ENCODE measurements at places on chromosomes 7 and 10.

DNA sequence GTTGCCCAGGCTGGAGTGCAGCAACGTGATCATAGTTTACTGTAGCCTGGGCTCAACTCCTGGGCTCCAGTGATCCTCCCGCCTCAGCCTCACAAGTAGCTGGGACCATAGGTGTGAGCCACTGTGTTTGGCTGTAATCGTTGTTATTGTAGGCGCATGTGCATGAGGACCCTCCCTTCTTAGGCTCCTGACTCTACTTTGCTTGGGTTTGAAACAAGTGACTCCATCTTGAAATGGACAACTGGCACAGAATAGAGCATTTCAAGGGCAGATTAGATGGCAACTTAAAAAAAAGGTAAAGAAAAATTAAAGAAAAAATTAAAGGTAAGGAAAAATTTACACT, 15.4 kb upstream of the GIMAP8 start:
- DNase-seq: no peak

GRCh38 chr10:7520507-7521485, 110.0 kb upstream of the SFMBT2 start:
- DNase-seq: no peak

DNA sequence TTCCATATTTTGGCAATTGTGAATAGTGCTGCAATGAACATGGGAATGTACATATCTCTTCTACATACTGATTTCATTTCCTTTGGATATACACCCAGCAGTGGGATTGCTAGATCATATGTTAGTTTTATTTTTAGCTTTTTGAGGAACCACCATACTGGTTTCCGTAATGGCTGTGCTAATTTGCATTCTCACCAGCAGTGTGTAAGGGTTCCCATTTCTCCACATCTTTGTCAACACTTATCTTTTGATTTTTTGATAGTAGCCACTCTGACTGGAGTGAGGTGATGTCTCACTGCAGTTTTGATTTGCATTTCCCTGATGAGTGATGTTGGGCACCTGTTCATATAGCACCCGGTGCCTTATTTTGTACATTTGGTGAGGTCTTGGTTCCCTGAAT, 519.6 kb downstream of the REEP3 start:
- DNase-seq: no peak

DNA sequence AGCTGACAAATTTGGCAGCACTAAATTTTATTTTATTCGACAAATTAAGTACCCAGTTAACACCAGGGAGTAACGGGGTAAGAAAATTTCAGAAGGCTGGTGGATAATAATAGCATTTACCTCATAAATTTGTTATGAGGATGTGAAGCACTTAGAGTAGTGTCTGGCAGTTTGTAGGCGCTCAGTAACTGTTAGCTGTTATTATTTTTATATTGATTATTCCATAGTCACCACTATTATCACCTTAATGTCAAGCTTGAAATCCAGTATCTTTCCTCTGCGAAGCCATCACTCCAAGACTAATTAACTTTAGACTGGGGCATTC, 563 bp upstream of the COA1 start:
- no peak for DNase-seq

DNA sequence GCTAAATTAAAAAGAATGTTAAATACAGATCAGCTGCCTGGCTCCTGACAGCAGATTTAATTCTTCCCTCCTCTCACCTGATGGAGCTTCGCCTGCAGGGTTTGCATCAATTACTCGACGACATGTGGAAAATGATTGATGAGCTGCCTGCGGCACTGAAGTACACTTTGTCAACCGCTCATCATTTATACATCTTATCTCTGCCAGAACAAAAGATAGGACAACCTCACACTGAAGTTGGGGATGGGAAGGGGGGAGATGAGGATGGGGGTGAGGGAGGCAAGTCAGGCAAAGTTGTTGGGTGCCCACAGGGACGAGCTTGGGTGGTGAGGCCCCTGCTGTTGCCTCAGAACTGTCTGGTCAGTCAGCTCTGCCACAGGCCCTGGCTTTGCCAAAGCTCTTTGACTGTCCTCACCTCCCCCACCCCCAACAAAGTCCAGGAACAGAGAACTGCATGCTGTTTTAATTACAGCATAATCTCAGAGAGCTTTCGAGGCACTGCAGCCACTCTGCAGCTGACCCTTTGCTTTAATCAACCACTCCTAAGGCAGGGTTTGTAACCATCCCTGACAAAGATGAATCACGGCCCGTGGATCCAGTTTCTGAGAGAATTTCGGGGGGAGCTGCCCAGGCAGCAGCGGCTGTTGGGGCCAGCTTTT, 702.3 kb downstream of the LRMDA start:
- no peak for DNase-seq

DNA sequence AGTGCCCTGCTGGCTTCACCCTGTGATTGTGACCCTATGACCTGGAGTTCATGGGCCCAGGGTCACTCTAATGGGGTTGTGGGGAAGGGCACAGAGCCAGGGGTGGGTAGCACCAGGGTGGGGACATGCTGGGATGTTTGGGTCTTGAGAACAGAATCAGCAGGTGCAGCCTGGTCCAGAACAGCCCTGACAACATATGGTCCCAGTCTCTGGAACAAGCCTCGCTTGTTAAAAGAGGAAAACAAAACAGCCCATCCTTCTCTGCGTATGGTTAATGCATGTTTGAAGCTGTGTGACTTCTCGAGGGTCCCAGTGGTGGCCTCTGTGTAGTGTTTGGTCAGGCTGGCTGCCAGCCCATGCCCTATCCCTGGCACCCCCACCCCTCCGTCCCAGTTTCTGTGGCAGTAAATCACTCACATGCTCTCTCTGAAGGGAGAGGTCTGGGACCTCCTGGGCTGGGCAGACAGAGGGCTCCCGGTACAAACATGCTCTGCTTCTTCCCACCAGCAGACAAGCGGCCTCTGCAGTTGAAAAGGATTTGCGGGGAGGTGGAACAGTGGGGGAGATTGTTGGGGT, 79.4 kb downstream of the FAM241B start:
- DNase-seq: no peak

- DNase-seq: no peak
These were observed 15.4 kb downstream of the CLCN1 start for GRCh38 chr7:143331179-143331801.

- no peak for DNase-seq
These were observed 176.1 kb upstream of the KLF14 start for GRCh38 chr7:130909881-130910672.

- DNase-seq: no peak
These were observed 20.5 kb downstream of the NKX6-2 start for GRCh38 chr10:132765435-132765834.

DNA sequence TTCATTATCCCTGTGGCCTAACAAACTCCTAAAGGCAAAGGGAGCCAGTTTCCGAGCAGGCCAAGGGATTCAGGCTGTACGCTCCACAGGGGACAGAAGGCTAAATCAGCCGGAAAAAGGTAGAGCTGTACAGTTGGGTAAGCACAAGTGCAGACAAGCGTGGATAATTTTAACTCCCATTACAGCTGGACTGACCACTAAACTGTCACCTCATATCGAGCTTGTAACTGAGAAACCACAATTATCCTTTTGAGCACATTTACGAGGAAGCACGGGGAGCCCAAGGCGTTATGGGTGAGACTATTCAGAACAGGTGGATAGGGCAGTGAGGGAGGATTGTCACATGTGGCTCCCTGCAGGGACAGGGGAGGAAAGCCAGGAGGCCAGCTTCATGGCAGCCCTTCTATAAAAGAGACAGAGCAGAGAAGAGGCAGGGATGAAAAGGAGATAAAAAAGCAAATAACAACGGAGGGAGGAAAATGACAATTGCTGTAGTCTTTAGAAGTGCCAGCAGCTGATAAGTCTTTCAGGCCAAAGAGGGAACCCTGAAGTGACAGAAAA, 288.0 kb downstream of the FGFR2 start:
- no peak for DNase-seq

DNA sequence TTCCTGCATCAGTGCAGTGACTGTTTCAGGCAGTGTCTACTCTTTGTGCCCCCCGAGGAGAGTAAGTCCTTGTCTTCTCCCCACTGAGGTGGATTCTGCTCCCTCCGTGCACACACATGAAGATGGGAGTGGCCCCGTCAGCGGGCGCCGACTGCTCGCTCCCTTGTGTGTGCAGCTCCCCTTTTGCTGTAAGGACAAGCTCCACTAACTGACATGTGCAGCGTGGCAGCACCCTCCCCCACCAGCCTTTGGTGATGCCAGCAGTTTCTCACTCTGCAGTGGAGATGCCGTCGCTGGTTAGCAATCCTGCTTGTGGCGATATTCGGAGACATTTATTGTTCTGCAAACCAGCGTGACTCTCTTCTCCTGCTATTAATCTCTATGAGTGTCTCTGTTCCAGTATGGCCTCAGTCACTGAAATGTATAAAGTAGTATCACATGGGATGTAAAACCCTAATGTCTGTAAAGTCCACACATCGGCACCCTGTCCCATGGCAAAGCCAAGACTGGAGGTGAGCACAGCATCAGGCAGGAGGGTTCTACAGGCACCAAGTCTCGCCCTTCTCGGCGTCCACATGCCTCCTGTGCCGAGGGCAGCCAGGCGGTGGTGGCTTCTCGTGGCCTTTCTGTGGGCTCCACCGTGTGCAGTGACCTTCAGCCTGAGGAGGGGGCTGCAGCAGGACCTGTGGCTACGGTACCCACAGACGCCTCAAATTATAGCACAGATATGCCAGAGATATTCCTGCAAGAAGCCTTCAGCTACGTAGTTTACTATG, 202.7 kb downstream of the EBF3 start:
- DNase-seq: no peak

GRCh38 chr7:45000093-45001032, at the start of gene CCM2:
TSS of gene CCM2 (plus strand) at chr7:45000201. CDS start at chr7:45000334, 133 bp downstream.
- no peak for DNase-seq

DNA sequence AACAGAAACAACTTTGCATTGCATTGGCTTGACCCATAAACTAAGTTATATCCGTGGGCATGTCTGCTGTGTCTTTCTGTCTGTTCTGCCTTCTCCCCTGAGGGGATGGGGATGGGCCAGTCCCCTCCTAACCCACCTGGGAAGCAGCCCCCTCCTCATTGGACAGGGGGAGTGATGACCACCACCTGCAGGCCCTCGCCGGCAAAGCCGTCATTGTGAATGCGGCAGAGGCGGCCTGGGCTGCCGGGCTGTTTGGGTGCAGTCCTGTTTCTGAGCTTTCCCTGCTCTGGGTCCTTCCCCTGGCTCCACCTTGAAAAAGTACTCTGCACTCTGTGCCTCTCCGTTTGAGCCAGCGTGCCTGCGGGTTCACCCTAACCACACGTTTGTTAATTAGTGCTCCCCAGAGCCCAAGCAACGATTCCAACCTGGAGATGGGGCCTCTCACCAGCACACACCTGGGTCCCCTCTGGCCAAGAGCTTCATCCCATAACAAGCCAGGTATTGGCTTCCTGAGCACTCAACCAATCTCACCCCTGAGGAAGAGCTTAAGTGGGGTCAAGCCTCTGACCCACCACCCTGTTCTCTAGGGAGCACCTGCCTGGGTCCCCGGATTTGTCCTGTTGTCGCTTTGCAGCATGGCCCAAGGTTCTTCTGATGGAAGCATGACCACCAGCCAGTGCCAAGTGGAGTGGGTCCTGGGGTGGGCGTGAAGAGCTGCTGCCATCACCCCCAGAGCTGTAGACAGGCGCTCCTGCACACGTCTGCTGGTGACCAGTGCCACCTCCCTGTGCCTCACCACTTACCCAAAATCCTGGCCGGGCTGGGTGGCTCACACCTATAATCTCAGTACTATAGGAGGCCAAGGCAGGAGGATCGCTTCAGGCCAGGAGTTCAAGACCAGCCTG, 39.4 kb upstream of the ZMIZ2 start:
- no peak for DNase-seq

All from stimulated activated CD4-positive, alpha-beta T cell treated with anti-CD3 and anti-CD28 coated beads, Interleukin-12 subunit alpha, Interleukin-12 subunit beta, amount 100 ng/mL, for 24 hours (primary cell).